SK-N-SH (cell line): ENCODE measurements at places on chromosomes 16 and 17.
A peak's percentile ranks its signal among the peaks of the same experiment; 100 is the strongest.

DNA sequence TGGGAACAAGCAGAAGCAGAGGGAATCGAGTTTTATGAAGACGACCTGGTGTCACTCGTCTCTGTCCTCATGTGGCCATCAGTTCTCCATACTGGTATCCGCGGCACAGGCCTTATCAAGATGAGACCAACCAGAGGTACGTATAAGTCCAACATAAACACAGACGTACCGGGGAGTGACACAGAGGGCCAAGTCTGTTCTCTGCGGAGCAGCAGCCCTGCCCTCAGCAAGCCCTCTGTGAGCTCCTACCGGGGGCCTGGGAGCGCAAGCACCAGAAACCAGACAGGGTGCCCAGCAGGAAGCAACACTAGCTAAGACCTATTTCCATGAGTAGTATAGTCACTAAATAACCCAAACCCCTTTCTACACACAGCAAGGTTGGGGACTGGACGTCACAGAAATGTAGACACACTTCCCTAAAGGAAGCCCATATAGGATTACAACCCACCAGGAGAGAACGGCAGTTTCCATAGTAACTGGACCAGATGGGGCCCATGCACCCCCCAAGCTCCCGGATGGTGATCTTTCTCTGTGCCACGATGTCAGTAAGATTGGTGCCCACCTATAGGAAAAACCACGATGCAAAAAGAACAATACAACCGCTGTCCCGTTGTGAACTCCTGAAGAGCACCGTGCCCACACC, 911 bp downstream of the ARL16 start:
- DNase-seq = peak; percentile 50

DNA sequence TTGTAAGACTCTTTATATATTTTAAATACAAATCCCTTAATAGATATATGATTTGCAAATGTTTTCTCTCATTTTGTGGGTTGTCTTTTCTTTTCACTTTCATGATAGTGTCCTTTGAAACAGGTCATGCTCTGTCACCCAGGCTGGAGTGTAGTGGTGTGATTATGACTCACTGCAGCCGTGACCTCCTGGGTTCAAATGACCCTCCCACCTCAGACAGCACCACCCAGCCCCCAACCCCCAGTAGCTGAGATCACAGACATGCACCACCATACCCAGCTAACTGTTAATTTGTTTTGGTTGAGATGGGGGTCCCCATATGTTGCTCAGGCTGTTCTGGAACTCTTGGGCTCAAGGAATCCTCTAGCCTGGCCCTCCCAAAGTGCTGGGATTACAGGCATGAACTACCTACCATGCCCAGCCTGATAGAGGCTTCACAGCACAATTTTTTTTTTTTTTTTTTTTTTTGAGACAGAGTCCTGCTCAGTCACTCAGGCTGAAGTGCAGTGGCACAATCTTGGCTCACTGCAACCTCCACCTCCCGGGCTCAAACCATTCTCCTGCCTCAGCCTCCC, 18.5 kb upstream of the TMIGD1 start:
- no peak for DNase-seq

GRCh38 chr16:10408824-10409381, 23.0 kb downstream of the ATF7IP2 start:
- no peak for DNase-seq

DNA sequence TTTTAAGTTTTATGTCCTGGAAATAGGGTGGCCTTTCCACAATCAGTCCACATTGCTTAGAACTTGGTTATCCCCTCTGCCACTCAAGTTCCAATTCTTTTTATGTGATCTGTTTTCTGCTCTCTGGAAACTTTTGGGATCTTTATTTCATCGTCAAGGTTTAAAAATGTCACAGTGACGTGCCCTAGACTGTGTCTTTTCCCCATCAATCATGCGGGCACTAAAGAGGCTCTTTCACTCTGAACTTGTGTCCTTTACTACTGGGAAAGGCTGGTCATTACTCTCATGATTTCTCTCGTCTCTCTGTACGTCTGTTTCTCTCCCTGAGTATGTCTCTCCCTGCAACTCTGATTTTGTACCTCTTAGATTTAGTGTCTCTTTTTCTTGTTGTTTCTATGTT, 189.8 kb upstream of the AXIN2 start:
- DNase-seq = no peak

DNA sequence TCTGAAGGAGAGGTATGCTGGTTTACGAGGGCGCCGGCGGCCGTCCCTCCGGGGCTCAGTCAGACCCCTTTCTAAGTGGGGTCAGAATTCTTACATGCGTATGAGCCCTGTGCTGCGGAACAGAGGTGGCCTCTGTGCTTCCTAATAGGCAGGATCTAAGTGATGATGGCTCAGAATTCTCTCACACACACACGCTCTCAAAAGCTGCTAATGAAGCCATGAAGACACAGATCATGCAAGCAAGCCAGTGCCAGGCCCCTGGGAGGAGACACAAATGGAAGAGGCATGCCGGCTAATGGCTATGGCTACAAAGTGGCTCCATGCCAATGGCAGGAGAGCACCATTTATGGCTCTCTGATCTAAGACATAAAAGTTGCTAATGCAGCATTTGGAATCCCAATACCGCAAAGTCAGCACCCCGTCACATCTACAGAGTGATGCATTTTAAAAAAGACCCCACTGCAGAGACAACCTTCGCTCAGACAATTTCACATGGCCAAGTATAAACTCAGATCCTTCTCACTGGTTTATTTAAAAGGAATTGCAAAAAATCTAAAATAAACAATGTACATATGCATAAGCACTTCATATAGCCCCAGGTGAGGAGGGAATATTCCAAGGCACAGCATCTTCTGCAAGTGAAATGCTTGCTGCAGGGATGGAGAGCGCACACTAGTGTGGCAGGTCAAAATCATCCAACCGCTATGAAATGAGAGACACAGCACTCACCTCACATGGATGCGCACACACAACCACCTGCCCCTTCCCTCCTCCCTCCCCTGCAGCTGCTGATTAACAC, 24.5 kb downstream of the NPLOC4 start:
- DNase-seq = no peak
